ENCODE measurements at places on chromosomes 12 and 14.

DNA sequence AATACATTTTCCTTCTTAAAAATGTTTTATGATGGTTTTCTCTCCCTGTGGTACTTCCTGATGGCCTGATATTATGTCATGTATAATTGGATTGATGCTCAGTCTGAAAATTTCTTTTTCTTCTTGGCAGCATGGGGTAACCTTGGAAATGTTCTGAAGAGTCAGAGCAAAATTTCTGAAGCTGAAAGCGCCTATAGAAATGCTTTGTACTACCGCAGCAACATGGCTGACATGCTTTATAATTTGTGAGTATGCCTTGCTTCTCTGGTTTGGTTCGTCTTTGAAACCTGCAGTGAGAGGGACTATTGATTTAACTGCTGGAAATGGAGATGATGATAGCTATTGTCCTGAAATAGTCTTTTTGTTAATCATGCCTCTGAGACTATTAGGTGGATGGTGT, 243.6 kb downstream of the TMTC2 start:
- DNase-seq = no peak

- DNase-seq = no peak
Observed at GRCh38 chr14:90698379-90698869, 117.8 kb downstream of the TTC7B start.

- DNase-seq = no peak
Observed at GRCh38 chr14:45678163-45678562, 425.2 kb upstream of the MIS18BP1 start.

GRCh38 chr12:122381021-122381420, 41.4 kb downstream of the CLIP1 start:
- DNase-seq = no peak

DNA sequence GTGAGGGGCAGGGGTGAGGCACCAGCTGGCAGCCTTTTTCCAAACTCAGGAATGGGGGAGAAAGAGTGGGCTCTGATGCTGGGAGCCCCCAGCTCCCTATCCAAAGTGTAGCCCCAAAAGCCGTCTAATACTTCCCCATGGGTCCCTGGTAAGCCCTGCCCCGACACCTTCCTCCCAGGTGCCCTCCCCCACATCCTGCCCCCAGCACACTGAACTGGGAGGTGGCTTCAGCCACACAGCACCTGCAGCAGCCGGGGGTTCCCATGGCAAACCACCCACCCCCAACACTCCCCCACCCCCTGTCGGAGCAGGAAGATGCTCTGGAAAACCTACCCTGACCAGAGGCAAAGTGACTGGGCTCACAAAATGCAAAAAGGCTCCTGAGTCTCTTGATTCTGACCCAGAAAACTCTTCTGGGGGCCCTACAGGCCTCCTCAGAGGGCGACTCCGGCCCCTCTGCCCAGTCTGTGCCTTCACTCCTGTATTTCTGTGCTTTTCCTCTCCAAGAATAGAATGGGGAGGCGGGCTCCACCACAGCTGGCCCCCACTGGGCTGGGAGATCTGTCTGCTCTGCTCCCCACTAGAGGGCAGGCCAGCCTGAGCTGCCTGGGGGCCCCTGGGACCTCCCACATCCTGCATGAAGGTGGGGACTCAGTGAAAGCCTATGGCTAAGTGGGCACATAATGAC, 81.6 kb downstream of the ITPK1 start:
- DNase-seq = no peak

- DNase-seq = no peak
Observed at GRCh38 chr12:116637589-116638150, 78.5 kb downstream of the MAP1LC3B2 start.

GRCh38 chr14:81953419-81953818, 419.8 kb upstream of the SEL1L start:
- DNase-seq = no peak

- DNase-seq = no peak
Observed at GRCh38 chr12:92288561-92288960, 142.9 kb upstream of the BTG1 start.

- no peak for DNase-seq
Observed at GRCh38 chr12:91240386-91241095, 57.9 kb upstream of the DCN start.

- no peak for DNase-seq
Observed at GRCh38 chr12:130981911-130982310, 28.2 kb downstream of the ADGRD1 start.

DNA sequence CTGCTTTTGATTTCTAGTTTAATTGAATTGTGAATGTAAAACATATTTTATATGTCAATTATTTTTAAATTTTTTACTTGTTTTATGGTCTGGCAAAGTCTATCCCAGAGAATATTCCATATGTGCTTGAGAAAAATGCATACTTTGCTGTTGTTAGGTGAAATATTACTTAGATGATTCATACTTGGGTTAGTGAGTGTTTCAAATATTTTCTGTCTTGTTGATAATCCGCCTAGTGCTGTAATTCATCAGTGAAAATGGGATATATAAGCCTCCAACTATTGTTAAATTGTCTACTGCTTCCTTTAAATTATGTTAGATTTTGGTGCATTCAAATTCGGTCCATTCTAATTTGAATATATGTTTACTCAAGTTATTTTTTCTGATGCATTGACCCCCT, 395.5 kb downstream of the LRFN5 start:
- DNase-seq = no peak

- no peak for DNase-seq
Observed at GRCh38 chr12:98821866-98822265, 176.8 kb downstream of the APAF1 start.

- peak; percentile 83 for DNase-seq
Observed at GRCh38 chr14:72962829-72963312, 36.6 kb downstream of the DCAF4 start.

- no peak for DNase-seq
Observed at GRCh38 chr12:127928615-127929571, 338.1 kb upstream of the TMEM132C start.

GRCh38 chr12:31482816-31483215, 108.1 kb downstream of the DENND5B start:
- no peak for DNase-seq

GRCh38 chr14:52283099-52283498, 15.6 kb downstream of the PTGDR start:
- no peak for DNase-seq

- no peak for DNase-seq
Observed at GRCh38 chr12:65098364-65098763, 22.7 kb downstream of the WIF1 start.

DNA sequence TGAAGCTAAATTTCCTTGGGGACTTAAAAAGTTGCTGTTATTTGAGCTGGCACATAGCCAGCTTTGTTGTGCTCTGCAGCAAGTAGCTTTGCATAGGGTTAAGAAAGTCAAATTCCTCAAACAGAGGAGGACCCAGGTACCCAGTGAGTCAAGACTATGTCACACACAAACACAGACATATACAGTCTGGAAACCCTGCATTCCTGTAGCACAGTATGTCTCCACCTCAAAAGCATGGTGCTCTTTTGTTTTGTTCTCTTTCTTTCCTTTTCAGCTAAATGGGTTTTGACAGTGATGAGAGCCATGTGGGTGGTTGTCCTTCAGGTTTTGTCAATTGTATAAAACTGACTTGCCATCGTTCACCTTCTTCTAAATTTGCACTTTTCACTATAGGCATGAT, 179.6 kb upstream of the DIO2 start:
- no peak for DNase-seq

GRCh38 chr12:108640802-108641445, 7.2 kb upstream of the SELPLG start:
- no peak for DNase-seq

DNA sequence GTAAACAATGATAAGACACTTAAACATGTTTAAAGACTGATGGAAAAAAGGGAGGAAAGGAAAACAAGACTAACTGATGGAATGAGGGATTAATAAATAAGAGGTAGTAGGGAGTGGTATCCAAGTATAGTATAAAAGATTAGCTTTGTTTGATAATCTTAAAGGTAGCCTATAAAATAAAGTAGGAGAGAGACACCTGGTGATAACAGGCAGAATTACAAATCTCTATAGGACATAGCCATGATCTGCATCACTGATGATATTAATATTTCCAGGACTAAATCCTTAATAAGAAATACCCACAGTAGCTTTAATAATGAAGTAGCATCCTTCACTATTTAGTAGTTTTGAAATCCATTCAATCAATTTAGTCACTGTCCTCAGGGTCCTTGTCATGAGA, 30.4 kb downstream of the DLGAP5 start:
- DNase-seq = peak; percentile 60

DNA sequence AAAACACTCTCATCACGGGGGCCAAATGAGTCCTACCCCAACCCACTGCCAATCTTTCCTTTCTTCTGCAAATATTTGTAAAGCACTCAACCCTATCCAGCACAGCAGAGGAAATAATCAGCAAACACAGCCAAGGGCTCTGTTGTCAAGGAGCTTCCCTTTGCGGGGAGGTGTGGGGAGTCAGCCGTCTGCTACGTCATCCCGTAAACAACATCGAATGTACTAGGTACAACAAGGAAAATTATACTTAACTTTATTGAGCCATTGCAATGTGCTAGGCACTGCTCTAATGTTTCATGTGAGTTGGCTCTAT, 22.8 kb downstream of the TMEM63C start:
- DNase-seq = no peak

DNA sequence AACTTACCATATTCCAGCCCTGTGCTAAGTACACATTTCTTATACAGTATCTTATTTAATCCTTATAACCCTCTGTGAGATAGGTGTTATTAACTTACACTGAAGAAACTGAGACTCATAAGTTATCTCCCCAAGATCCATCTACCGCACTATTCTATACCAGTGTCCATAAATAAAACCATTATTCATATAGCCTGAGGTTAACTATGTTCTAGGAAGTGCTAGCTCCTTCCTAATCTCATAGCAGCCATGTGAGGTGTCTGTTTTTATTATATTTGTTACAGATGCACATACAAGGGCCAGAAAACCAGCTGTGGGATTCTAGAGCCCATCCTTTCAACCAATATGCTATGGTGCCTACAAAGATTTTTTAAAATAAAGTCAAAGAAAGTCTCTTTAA, 100.3 kb upstream of the RAP1B start:
- no peak for DNase-seq

GRCh38 chr14:68482772-68483395, 310.0 kb downstream of the ZFP36L1 start:
- no peak for DNase-seq

DNA sequence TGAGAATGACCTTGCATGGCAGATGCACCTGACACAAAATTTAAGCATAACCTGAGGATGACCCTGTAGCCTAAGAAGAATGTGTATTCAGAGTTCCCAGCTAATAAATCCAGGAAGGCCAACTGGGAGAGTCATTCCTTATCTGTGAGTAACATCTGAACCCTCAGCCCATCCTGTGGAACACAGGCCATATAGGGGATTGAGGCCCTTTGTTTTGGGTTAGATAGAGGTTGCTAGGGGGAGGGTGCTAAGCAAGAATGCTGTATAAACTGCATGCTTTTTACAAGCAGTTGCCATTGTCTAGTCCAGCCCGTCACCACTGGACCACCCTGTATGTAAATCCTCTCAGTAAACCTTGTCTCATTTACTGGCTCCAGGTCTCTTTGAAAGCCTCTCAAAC, 77.0 kb downstream of the BICD1 start:
- no peak for DNase-seq

GRCh38 chr14:64444984-64445845, 20.1 kb upstream of the AKAP5 start:
- DNase-seq = peak; percentile 51

- no peak for DNase-seq
Observed at GRCh38 chr14:59772233-59772632, 98.3 kb downstream of the RTN1 start.

DNA sequence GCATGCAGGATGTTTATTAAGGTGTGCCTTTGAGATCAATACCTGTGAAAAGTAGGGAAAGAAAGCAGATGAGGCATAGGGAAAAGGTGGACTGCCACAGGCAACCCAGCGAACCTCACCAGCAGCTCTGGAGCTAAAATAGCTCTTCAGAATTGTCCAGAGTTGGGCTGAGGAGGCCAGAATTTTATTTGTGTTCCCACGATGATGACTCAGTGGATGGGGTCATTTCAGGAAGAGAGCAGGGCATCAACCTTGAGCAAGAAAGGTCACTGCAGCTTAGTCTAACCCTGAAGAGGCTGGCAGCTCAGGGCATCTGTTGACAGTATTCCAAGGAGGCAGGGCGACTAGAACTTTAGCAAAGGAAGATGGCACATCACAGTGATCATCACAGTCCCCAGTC, 696.1 kb downstream of the DIO2 start:
- DNase-seq = no peak

DNA sequence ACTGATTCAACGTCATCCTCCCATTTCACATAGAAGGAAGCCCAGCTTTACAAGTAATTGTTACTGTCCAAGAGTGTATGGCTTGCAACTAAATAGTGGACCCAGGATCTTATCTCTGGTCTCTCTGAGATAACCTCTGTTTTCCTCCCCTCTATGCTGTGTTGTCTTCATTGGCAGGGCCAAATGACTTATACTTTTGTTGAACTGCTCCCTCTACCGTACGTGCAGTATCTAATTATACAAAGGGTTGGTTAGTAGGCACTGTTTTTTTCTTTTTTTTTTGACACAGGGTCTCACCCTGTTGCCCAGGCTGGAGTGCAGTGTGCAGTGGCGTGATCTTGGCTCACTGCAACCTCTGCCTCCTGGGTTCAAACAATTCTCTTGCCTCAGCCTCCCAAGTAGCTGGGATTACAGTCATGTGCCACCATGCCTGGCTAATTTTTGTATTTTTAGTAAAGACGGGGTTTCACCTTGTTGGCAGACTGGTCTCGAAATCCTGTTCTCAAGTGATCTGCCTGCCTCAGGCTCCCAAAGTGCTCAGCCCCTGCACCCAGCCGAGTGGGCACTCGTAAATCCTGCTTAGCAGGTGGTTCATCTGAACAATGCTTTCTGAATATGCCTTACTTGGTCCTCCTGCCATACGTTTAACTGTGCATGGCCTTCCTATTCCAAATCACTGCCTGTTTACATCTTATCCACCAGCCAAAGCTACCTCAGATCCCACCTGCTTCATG, 162.1 kb downstream of the ADCK1 start:
- no peak for DNase-seq

- DNase-seq = no peak
Observed at GRCh38 chr14:55074662-55075061, 23.2 kb downstream of the MAPK1IP1L start.

GRCh38 chr12:62632411-62632918, 165.8 kb downstream of the MON2 start:
- DNase-seq = peak; percentile 55

DNA sequence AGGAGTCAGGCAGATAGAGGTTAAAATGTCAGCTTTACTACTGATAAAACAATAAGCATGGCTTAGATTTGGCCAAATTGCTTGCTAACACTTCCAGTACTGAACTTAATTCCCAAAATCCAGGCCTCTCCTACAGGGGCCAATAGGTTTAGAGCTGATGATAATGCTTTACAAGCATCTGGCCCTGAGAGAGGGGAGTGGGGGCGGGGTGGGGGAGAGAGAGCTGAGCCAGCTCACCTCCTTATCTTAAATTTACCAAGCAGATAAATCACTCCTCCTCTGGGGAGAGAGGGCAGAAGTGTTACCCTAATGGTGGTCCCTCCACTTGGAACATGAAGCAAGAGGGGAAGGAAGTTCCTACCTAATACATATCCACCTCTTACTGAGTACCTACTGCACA, 182.2 kb upstream of the CRY1 start:
- no peak for DNase-seq

GRCh38 chr12:9701380-9702154, 31.3 kb downstream of the CLECL1 start:
- DNase-seq = no peak
